CD4-positive, alpha-beta T cell treated with Interferon alpha-2 for 1 hour (primary cell): ENCODE measurements at places on chromosomes 6 and 20.

- DNase-seq = no peak
Measured at GRCh38 chr6:2505624-2506023, 245.1 kb downstream of the MYLK4 start.

DNA sequence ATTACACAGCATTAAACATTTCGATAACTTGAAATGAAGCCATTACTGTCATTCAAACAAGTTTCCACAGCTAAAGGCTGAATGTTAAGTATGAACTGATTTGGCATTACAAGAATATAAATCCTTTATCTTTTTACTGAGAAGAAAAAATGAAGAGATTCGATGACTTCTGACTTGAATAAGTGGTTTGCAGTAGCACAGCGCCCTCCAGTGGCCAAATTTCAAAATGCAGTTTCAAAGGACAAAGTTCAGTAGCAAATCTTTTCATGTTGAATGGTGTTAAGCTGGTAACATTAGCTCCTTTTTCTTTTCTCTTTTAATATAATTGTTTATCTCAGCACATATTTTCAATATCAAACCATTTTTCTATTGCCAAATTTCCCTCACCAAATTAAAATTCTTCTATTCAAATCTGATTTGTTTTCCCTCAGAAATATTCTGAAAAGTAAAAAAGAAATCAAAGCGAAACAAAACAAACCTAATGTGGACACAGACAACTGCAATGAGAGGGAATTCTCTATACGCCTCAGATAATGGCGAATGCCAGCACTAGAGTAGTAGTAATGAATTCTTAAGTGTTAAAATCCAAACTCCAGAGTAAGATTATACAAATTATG is 145.7 kb downstream of the BTBD9 start:
- peak; percentile 78 for DNase-seq

GRCh38 chr6:56314683-56315523 is 67.5 kb upstream of the COL21A1 start:
- DNase-seq = no peak

DNA sequence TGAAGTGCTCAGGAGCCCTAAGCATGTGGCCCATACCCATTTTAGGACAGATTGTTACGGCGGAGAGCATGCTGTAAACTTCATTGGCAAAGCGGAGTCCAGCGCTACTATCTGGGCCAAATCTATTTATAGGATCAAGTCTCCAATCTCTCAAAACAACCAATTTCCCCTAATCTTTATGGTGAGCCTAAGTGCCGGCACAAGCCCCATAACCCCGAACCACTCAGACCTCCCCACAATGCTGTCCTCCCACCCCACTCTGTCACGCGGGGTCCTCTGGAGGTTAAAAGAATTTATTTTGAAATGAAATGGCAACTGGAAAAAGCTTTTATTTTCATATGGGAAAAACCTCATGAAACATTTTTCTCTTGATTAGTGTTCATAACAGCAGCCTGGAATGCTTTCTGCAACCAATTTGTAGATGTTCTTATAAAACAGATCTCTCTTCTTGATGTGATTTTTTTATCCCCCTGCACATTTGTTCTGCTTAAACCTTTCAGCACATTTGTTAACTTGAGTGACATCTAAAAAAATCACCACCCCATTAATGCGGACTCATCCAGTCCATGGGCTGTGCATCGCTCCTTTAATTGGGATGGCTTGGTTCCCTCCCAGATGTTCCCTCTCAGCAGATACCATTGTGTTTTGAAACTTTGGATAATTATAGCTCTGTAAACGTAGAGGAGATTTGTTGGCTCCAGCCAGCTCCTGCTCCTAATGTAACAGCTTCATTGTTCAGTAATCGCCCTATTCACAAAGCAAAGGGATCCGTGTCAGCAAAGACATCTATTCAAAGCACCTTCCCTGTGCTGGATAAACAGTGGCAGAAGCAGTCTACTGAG is 323.6 kb downstream of the CD83 start:
- DNase-seq = no peak

DNA sequence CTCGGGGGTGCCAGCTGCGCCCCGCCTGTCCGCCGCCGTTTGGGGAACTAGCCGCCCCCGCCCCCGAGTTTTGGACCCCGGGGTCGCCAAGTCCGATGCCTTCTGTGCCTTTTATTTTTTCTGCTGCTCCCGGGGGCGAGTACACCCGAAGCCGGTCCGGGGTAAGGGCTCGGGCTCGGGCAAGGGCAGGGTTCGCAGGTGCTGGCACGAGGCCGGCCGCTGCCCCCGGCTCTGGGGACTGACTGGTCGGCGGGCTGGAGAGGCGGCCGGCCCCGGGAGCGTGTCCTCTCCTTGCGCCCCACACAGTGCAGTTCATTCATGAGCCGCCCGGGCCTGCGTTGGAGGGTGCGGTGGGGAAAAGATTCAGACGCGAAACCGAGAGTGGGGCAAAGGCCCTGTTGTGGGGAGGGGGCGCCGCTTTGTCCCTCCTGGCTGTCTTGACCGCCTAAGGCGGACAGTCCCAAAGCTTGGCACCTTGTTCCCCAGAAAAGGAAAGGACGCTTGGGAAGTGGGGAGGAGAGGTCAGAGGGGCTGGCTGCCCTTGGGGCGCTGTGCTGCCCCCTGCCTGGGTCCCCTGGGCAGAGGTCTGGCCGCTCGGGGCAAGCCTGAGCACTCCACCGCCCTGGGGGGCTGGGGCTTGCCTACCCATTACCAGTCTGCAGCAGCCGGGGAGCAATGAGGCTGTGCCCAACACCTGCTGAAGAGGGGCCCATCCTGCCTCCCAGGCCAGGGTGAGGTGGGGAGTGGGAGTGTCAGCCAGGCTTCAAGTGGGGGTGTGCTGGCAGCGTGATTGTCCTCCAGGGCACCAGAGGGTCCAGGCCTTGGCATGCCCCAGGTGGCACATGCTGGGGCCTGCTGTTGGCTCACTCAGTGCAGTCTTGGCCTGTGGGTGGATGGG is 915 bp downstream of the TMEM63B start:
- DNase-seq = peak; percentile 6

- DNase-seq = no peak
Measured at GRCh38 chr6:160238761-160239751, 19.6 kb downstream of the SLC22A2 start.

- DNase-seq = peak; percentile 19
Measured at GRCh38 chr6:16752206-16752866, 8.9 kb downstream of the ATXN1 start.

GRCh38 chr6:73108949-73109348 is 116.3 kb downstream of the KHDC1L start:
- no peak for DNase-seq

GRCh38 chr6:72464246-72464645 is 157.6 kb upstream of the KCNQ5 start:
- no peak for DNase-seq

DNA sequence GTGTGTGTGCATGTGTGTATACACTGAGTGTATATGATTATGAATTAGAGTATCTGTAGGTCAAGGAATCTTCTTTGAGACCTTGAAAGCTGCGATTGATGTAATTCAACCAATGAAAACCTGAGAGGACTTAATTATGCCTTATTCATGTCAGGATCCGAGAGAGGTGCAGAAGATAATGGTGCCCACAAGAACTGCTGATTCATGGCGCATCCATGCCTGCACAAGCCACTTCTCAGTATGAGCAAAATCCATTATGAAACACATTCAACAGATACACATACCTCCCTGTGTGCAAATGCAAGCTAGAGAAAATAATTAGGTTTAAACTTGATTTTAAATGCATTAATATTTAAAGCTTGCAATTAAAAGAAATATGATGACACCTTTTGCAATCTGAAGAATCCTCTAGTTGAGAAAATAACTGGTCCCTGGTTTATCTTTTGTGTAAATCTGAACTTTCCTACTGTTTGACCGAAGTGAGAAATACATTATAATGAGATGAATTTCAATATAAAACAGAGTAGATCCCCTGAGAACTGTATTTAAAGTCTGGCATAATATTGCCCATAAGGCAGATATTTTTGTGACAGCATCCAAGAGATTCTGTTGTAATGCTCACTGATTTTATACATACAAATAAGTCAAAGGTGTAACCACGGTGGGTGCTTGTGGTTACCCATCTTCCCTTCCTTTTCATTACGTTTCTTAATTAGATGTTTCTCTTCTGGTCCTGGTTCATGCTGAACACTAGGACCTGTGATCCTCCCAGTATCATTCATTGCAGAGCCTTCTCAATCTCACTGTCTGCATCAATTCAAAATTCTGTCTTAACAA is 45.6 kb downstream of the LY86 start:
- no peak for DNase-seq

GRCh38 chr6:32131439-32131948 is 1.4 kb upstream of the FKBPL start:
- DNase-seq = no peak

DNA sequence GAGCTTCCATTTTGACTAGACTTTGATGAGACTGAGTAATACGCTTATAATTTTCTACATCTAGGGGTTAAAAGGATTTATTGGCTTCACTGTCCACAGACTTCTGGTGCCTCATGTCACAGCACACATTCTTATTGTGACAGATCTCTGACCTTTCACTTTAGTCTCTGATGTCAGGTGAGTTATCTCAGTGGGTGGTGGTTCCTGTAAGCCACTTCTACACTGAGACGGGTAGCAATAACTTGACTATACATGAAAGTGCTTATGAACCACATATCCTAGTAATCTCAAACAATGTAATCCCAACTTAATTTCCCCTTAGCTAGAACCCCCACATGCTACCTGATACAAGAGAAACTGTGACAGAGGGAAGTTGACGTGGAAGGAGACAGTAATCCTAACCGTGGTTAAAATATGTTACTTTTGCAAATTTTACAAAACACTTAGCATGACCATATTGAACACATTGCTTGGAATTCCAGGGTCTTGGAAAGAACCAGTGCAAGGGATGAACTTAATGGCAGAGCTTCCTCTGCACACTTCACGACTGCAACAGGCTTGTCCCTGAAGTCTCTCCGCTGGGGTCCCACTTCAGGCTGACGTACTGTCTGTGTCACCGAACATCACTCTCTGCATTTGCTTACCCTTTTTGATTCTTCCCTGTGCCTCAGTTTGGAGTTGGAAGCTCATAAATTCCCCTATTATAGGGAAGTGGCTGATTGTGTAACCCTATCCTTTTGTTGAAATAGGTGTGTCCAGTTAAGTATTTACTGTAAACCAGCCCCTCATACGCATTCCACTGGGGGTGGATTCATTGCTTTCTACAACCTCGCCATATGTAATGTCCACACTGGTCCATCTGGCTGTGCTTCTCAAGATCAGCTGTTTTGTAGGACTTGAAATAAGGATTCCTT is 6.4 kb upstream of the TRIM40 start:
- no peak for DNase-seq

GRCh38 chr6:106536851-106537250 is 92.4 kb downstream of the RTN4IP1 start:
- DNase-seq = no peak

- DNase-seq = no peak
Measured at GRCh38 chr6:19440531-19440930, 396.6 kb upstream of the ID4 start.

DNA sequence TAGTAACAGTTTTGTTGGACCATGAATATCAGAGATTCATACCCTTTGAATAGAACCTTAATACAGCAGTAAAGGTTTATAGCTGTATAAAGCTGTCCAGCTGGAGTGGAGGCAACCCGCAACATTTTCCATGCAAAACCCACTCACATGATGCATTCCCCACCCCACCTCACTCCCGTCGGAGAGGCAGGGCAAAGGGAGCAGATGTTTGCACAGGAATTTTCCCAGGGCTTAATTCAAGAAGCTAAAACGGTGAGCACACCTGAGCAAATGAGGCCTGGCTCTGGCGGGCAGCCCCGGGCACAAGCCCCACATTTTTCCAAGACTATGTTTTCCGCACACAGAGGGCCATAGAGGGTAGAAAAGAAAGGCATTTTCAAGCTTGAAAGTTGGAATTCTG is 191.7 kb downstream of the FOXC1 start:
- DNase-seq = no peak

DNA sequence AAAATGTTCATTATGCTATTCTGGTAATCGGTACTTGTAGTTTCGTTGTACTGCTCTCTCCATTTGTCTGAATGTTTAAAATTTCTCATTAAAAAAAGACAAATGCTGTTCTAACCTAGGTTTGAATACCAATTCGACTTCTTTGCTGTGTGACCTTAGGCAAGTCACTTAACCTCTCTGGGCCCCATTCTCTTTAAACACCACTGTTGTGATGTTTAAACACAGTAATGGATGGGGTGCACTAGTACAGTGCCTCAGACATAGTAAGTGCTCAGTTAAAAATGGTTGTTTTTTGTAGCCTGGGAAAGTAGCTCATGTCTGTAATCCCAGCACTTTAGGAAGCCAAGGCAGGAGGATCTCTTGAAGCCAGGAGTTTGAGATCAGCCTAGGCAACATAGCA is 138.5 kb downstream of the MRPL14 start:
- no peak for DNase-seq

GRCh38 chr6:106731843-106732160 is 102.4 kb downstream of the QRSL1 start:
- no peak for DNase-seq

- DNase-seq = no peak
Measured at GRCh38 chr20:23437126-23437899, 2.2 kb upstream of the CSTL1 start.

DNA sequence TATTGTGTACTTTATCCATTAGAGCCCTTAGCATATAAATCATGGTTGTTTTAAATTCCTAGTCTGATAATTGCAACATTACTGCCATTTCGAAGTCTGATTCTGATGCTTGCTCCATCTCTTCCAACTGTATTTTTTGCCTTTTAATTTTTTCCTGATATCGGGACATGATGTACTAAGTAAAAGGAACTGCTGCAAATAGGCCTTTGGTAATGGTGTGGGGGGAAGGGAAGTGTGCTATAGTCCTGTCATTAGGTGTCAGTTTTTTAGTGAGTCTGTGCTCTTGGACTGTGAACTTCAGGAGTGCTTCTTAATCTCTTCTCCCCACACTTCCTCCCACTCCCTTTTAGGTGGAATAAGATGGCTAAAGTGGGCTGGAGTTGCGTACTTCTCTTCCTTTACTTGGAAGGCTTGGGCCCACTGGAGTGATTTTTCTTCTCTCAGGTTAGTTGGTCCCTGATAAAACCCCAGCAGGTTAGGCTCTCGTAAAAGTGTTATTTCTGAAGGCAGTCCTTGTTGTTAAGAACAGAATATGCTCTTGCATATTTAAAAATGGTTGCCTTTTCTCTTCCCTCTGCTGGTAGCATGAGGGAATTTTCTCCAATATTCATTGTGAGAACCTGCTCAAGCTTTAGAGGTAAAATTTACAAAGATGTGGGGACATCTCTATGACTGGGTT is 18.1 kb downstream of the STXBP5 start:
- peak; percentile 40 for DNase-seq

DNA sequence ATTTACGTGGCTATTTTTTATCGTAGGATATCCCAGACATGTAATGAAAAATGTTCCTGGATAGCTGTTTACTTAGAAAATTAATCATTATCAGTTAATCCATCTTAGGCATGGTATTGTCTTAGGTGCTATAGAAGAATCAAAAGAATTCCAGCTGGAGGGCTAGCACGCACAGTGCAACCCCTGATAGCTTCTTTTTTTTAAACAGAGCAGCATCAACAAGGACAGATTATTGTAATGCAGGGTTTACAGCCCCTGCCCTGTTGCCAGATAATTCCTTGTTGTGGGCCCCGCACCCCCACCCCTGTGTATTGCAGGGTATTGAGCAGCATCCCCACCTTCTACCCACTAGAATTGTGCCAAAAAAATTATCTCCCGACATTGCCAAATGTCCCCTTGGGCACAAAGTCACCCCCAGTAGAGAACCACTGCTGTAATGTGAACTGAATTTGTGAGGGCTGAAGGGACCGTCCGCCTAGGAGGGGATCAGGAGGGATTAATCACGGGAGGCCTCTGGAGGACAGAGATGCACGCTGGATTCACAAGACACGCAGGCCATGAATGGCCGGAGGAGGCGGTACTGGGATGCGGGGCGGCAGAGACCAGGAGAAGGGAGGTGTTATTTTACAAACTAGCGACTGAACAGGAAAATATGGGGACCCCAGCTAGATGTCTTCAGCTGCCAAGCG is 174.6 kb downstream of the ZDHHC14 start:
- no peak for DNase-seq
